ENCODE measurements at places on chromosomes 3 and 15.

DNA sequence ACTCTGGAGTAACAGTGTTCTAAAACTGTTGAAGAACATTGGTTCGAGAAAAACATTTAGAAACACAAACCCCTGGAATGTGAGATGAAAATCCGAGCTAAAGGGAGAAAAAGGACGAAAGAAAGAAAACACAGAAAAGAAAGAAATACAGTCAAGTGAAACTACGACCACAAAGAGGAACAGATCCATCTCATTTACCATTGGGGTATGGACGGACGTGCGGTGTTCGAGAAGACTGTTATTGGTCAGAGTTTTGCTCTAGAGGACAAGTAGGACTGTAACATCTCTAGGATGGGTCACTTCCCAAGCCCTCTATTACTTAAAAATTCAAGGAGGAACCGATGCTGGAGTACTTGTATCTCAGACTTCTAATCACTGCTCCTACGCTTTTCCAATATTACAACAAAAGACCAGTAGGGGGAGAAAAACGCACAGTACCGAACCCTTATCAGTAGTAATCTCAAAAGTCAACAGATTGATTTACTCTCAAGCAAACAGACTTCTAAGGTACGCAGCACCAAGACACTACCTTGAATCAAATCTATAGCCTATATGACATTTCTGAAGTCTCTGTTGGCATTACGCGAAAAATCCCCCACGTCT lies 1.1 kb upstream of the PIK3CA start:
- peak; percentile 71 for DNase-seq

DNA sequence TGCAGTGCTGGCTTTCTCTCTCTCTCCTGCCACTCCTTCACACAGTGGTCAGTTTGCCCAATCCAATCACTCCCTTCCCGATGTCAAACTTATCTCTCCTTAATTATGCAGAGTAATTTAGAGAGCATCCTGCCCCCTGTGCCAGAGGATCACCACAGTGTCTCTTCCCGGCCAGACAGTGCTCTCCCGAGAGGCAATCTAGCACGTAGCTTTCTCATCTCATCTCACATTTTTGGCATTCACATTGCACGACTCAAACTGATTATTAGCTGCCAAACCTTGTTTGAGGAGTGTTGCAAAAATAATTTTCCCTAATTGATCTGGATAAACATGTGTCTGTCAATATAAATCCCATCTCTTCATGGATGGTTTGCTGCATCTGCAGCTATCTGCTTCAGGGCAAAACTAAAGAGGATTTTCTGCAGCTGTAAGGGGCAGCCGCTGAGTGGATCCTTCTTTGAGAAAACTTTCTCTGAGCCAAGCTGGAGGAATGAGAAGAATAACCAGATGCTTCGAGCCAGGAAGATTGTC lies 37.8 kb downstream of the SSUH2 start:
- no peak for DNase-seq

DNA sequence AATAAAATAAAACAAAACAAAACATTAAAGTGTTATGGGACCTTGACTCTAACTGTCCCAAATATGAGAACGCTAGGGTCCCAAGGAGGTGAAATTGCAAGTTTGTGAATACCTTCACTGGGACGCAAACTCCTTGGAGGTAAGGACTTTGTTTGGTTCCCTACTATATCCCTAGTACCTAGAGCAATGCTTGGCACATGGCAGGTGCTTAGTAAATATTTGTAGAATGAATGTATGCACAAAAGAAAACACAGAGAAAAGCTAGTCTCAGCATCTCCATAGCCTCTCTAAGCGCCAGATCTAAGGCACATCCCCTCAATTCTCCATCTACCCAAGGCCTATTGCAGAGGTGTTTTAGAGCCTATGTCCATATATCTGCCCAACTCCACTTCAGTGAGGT lies 30.5 kb downstream of the GPR176 start:
- no peak for DNase-seq

DNA sequence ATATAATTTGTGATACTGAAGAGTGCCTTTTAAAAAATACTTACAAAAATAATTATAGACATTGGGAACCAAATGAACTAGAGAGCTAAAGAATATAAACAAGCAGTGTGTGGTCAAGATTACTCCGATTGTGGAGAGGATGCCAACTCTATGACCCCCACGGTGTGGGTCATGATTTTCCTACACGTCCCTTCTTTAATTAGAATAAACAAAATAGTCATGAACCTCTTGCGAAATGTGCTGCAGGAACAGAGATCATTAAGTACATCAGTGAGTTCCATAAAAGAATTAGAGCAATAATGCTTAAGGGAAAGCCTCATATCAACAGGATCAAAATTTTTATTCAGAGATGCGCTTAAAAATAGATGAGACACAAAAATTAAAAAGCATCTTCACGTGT lies 476.6 kb upstream of the ROBO1 start:
- no peak for DNase-seq
